Mucosa of descending colon (tissue), 3 donors: ENCODE measurements at places on chromosomes 11 and 22. TPM values are rescaled to one million over a fixed set of nuclear protein-coding genes. Genes with fewer than 3 reads are reported as not detected.

The PGA3 gene
- not detected for total RNA-seq

The OR51E2 gene
- total RNA-seq, result 0.46 TPM

The KDELR3 gene
- 11.3 TPM for total RNA-seq

The PLA2G6 gene
- total RNA-seq, result 38.7 TPM

The PICALM gene
- total RNA-seq, result 174 TPM

The LAYN gene
- 0.90 TPM for total RNA-seq

The PSMC3 gene
- total RNA-seq, result 115 TPM

The KCNJ1 gene
- not detected for total RNA-seq

The MS4A3 gene
- not detected for total RNA-seq

The SPDYC gene
- not detected for total RNA-seq

The GDPD4 gene
- total RNA-seq, result 0.43 TPM

The BEST1 gene
- total RNA-seq, result 1.8 TPM

The TRIM66 gene
- 21.3 TPM for total RNA-seq

The EMID1 gene
- 1.6 TPM for total RNA-seq

The PRR33 gene
- total RNA-seq, result not detected

The PKNOX2 gene
- 1.9 TPM for total RNA-seq

The RIBC2 gene
- total RNA-seq, result 1.6 TPM

The OR4A16 gene
- not detected for total RNA-seq

The FXYD2 gene
- total RNA-seq, result 9.1 TPM

The BIK gene
- total RNA-seq, result 28.3 TPM

The ALDH3B1 gene
- 11.5 TPM for total RNA-seq
